ENCODE measurements at places on chromosomes 6 and 20. TPM values are rescaled to one million over a fixed set of nuclear protein-coding genes. Genes with fewer than 3 reads are reported as not detected.

The OOEP gene
- not detected for polyA plus RNA-seq

DNA sequence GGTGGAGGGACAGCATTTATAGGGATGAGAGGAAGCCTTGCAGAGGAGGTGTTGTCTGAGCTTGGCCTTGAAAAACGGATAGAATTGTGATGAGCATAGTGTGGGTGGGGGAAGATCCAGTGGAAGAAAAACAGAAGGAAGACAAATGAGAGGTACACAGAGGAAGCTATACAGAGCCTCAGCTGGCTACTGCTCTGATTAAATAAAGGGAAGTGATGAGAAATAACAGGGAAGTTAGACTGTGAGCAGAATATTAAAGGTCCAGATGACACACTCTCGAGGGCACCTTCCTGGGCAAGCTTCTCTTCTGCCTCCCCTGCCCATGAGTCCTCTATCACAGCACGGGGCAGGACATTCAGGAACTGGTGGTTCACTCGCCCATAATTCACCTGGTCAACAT, 182.3 kb downstream of the KIF16B start:
- H3K4me3 ChIP-seq = no peak overlapping the region
- H3K36me3 ChIP-seq = no peaks in the 10 kb centered on the region
- no peaks in the 10 kb centered on the region for H3K4me1 ChIP-seq
- H3K27ac ChIP-seq = no peak overlapping the region

The SUMO4 gene
- polyA plus RNA-seq = 2.0 TPM

The LPA gene
- polyA plus RNA-seq = not detected

The RAB44 gene
- not detected for polyA plus RNA-seq

Data from naive thymus-derived CD4-positive, alpha-beta T cell (primary cell).